ENCODE measurements at places on chromosomes 5 and 9.

DNA sequence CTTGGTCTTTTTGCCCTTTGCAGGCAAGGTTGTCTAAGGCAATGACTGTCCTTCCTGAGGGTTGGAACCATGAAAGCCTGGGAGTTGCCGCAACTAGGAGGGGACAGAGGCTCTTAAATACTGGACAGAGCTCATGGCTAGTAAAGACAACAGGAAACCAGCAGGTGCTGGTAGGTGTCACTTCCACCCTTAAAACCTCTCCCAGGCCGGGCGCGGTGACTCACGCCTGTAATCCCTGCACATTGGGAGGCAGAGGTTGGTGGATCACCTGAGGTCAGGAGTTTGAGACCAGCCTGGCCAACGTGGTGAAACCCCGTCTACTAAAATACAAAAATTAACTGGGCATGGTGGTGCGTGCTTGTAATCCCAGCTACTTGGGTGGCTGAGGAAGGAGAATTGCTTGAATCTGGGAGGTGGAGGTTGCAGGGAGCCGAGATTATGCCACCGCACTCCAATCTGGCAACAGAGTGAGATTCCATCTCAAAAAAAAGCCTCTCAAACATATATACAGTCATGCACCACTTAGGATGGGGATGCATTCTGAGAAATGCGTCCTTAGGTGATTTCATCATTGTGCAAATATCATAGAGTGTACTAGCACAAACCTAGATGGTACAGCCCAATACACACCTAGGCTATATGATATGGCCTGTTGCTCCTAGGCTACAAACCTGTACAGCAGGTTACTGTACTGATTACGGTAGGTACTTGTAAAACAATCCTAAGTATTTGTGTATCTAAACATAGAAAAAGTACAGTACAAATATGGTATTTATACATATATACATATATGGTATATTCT lies 102.7 kb downstream of the HSPA4 start:
- DNase-seq, result no peak

GRCh38 chr5:115179394-115180164 lies 9.9 kb upstream of the TRIM36 start:
- no peak for DNase-seq

- no peak for DNase-seq
Observed at GRCh38 chr9:115276621-115277020, 158.7 kb upstream of the TNC start.

DNA sequence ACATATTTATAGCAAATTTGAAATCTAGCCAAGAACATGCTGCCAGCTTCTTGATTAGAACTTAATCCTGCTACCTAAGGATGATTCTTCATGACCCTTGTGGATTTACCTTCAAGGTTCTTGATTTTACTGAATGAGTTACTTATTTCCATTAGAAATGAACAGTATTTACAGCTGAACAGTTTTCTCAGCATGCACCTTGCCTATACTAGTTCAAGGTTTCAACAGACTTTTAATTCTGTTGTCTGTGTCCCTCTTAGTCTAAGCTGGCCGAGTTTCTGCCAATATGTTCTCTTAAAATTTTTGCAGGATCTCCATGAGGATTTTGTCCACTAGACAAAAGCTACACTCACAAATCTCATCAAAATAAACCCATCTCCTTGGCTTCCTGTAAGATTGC lies 188.8 kb upstream of the ST8SIA4 start:
- DNase-seq, result no peak

- no peak for DNase-seq
Observed at GRCh38 chr5:93267736-93268135, 313.3 kb downstream of the NR2F1-AS1 start.

GRCh38 chr5:174459832-174460448 lies 264.4 kb upstream of the MSX2 start:
- no peak for DNase-seq

- no peak for DNase-seq
Observed at GRCh38 chr5:155947394-155948062, 379.4 kb upstream of the SGCD start.

DNA sequence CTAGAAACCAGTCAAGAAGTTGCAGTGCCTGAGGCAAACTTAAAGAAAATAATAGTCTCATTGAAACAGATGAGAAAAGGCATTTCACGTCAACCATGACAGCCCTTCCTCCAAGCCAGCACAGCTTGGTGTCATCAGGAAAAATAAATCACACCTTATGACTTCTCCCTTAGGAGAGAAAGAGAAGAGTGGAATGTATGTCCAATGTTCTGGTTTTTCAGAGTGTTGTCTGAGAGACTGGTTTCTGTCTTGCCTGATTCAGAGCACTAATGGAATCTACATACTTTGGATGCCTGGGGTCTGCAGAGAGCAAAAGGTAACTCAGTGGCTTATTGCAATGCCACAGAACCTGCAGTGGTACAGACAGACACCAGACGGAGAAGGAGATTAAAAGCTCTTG lies 105.5 kb upstream of the PDE4D start:
- no peak for DNase-seq

- no peak for DNase-seq
Observed at GRCh38 chr9:88218726-88219125, 80.5 kb upstream of the SPATA31C2 start.

GRCh38 chr9:91315191-91315590 lies 46.5 kb downstream of the AUH start:
- no peak for DNase-seq

GRCh38 chr9:107637421-107638420 lies 148.2 kb upstream of the KLF4 start:
- DNase-seq, result no peak

- DNase-seq, result no peak
Observed at GRCh38 chr5:9507974-9508373, 37.9 kb downstream of the SEMA5A start.

GRCh38 chr5:142617416-142618129 lies 68.3 kb downstream of the FGF1 start:
- no peak for DNase-seq

DNA sequence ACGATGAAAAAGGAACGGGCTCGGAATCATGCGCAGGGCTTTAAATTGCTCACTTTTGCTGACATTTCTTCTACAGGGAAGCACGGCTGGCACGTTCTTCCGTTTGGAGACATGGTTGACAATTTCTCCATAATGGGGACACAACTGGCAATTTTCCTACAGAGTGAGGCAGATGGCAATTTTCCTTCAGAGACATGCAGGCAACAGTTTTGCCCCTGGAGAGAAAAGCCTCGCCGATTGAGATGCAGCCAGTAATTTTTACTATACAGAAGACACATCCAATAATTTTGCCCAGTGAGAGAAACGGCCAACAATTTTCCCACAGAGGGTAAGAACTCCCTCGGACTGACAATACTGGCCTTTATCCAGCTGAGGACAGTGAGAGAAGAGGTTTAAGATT lies 90.9 kb upstream of the GPR151 start:
- no peak for DNase-seq

GRCh38 chr5:137096149-137097103 lies 402.7 kb downstream of the SPOCK1 start:
- DNase-seq, result no peak

GRCh38 chr9:136759001-136759400 lies 958 bp upstream of the LCN8 start:
- DNase-seq, result no peak

- no peak for DNase-seq
Observed at GRCh38 chr9:121574774-121575519, 75.3 kb upstream of the GGTA1 start.

DNA sequence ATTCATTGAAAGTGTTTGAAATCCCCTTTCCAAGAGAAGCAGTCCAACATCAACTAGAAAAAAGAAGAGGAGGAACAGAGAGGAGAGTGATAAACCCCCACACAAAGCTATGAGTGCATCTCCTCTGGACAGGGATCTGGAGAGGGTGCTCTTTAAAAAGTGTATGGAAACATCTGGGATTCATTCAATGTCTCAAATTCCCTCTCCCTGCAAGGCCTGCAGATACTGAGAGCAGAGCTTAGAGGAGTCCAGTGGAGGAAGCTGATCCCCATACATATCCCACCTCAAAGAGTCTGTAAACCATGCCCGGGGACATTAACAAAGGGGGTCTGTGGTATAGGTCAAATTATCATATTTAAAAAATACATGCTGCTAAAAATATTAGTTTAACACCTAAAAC lies 2.2 kb downstream of the SPOCK1 start:
- DNase-seq, result no peak

- no peak for DNase-seq
Observed at GRCh38 chr5:151491062-151491461, 43.7 kb downstream of the SLC36A1 start.

DNA sequence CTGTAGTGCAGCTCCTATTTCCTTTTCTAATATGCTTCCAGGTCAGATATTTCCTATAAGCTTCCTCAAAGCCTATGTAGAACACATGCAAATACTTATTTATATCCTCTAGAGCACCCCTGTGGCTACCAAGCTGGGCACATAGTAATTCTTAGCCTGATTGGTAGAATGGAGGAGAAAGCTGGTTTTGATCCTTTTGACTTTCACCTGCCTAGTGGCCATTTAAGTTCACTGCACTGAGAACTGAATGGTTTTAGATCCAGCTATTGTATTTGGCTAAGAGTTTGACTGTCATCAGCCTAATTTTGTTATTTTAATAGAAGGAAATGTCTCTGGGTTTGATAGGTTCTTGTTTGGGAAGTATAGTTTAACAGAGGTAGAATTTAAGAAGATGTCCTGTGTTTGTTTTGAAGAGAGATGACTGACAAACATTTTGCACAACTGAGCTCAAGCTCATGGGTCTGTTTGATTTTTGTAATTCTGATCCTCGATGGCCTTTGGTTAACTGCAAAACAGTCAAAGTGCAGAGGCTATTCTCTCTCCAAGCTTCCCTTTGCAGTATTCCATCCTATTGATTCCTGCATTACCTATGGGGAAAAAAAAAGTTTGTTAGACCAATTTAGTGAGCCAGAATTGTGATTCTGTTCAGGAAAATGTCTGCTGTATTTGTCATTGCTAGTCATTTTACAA lies 85.4 kb downstream of the KCNN2 start:
- no peak for DNase-seq

- DNase-seq, result no peak
Observed at GRCh38 chr9:16768816-16769215, 101.7 kb downstream of the BNC2 start.

GRCh38 chr5:161412792-161413191 lies 133.7 kb downstream of the GABRB2 start:
- DNase-seq, result no peak

GRCh38 chr9:1554081-1555035 lies 460.8 kb upstream of the SMARCA2 start:
- DNase-seq, result no peak

DNA sequence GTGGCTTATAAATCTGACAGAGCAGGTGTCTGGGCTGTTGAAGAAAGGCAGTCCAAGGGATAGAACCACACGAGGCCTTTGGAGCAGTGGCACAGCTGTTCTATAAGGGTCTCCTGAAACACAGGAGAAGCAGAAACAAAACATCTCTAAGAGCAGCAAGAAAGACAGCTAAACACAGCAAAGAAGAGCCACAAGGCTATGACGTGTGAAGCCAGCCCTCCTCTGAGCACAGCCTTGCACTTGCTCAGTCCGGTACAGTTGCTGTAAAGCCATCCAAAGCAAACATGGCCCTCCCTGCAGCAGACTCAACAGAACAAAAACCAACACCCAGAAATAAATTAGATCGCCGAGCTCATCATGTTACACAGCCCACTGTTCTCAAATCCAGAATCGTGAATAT lies 2.6 kb upstream of the GZMK start:
- no peak for DNase-seq

DNA sequence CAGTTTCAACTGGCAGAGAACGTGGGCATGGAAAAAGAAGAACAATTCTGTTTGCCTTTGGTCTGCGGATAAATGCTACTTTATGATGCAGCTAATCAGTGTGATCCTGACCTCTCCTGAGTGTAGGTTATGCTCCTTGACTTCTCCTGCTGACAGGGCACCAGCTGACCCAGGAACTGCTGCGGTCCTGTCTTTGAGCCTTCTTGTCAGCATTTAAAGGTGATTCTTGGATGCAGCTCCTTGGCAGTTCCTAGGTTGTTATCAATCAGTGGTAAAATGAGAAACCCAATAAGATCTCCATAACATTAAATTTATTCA lies 150.3 kb upstream of the FGF10 start:
- DNase-seq, result no peak
